ENCODE measurements at places on chromosomes 4 and X.
A peak's percentile ranks its signal among the peaks of the same experiment; 100 is the strongest.

- no peak for DNase-seq
Measured at GRCh38 chr4:165921546-165921945, 48.5 kb downstream of the TLL1 start.

GRCh38 chr4:109465069-109465468 is 31.5 kb downstream of the SEC24B start:
- DNase-seq = no peak

- DNase-seq = no peak
Measured at GRCh38 chr4:30912098-30912714, 192.0 kb downstream of the PCDH7 start.

GRCh38 chr4:69668680-69669079 is 15.6 kb upstream of the UGT2A1 start:
- no peak for DNase-seq

GRCh38 chr4:111631215-111631999 is 513.8 kb upstream of the FAM241A start:
- no peak for DNase-seq

GRCh38 chr4:73311428-73311827 is 52.8 kb upstream of the ANKRD17 start:
- peak; percentile 11 for DNase-seq

GRCh38 chrX:48835524-48836329 is at the start of gene PCSK1N:
Gene PCSK1N (minus strand): TSS chrX:48835610. CDS start chrX:48835532, 78 bp downstream.
- DNase-seq = peak; percentile 64

DNA sequence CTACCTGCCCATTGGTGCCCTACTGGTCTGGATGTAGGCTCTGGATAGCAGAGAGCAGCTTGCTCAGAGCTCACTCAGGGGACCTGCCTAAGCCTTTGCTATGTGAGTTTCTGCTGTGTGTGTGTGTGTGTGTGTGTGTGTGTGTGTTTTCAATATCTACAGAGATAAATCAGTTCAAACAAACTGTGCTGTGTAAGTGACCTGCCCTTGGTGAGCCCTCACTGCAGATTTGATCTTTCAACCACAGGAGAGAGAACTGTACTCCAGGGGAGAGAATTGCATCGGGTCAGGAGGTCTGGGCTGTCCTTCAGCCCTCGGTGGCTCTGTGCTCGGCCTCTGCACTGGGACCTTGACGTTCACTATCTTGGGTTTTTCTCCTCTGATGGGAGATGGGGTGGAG is 35.0 kb upstream of the CDKN2AIP start:
- no peak for DNase-seq

GRCh38 chr4:159185591-159186023 is 82.7 kb downstream of the RAPGEF2 start:
- DNase-seq = no peak

GRCh38 chr4:183248201-183248600 is 71.9 kb downstream of the CLDN22 start:
- no peak for DNase-seq

GRCh38 chr4:38044060-38044459 is 83.9 kb downstream of the PTTG2 start:
- no peak for DNase-seq

GRCh38 chr4:184114431-184114830 is 103.2 kb downstream of the ENPP6 start:
- DNase-seq = no peak

GRCh38 chr4:107824350-107825071 is at the start of gene SGMS2:
Gene SGMS2 (plus strand): TSS chr4:107824932. CDS start chr4:107895554, 70,622 bp downstream.
- DNase-seq = peak; percentile 15

- no peak for DNase-seq
Measured at GRCh38 chr4:177632481-177632880, 190.2 kb upstream of the AGA start.
